Hematopoietic multipotent progenitor cell treated with erythropoietin and hydrocortisone succinate and interleukin-3 and kit ligand, for 17 days (in vitro differentiated cells): ENCODE measurements at places on chromosomes 13 and 19.

DNA sequence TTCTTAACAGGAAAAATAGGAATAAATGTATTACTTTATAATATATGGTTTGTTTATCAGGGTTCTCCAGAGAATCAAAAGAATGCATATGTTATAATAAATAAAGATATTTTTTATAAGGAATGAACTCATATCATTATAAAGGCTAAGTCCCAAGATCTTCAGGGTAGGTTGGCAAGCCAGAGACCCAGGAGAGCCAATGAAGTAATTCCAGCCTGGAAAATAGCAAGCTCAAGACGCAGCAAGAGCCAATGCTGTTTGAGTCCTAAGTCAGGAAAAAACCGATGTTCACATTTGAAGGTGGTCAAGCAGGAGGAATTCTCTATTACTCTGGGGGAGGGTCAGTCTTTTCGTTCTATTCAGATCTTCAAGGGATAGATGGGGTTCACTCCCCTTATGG is 490.0 kb downstream of the PCDH20 start:
- DNase-seq = no peak

GRCh38 chr19:32532233-32532632 is 48.8 kb upstream of the PDCD5 start:
- DNase-seq = no peak

DNA sequence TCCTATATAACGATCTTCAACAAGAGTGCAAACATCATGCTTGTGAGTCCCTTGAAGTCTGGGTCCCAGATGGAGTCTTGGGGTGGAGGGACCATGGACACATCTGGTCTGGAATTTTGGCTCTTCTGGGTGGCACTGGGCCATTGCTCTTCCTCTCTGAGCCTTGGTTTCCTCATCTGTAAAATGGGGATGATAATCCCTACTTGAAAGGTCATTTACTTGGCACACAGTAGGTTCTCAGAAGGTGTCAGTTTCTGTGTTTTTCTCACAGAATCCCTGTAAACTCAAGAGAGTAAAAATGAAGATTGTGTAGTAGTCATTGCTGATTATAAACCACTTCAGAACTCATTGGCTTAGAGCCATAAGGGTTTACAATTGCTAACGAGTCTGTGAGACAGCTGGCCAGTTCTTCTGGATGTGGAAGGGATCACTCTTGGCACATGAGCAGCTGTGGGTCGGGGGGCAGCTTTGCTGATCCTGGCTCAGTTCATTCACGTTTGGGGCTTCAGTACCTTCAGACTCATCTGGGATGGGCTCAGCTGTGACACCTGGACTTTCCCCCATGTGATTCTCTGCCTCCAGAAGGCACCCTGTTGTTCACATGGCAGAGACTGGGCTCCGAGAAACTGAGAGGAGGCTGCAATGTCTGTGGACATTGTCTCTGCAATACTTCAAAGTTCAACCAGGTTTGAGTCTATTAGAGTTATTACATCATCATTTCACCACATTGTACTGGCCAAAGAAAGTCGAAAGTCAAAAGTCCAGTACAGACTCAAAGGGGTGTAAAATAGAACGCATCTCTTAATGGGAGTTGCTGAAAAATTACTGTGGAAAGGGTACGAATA is 7.8 kb downstream of the CYP4F12 start:
- no peak for DNase-seq

GRCh38 chr19:58518256-58519086 is 1.1 kb downstream of the ZBTB45 start:
- DNase-seq = no peak

GRCh38 chr19:56211718-56212117 is 9.6 kb downstream of the ZSCAN5C start:
- DNase-seq = no peak

- DNase-seq = no peak
These were observed 27.1 kb downstream of the MBNL2 start for GRCh38 chr13:97249093-97249795.

- peak; percentile 11 for DNase-seq
These were observed 5.0 kb downstream of the FOSB start for GRCh38 chr19:45472563-45473366.

GRCh38 chr19:35061583-35062373 is 20.3 kb downstream of the HPN start:
- DNase-seq = no peak

- no peak for DNase-seq
These were observed 1231.4 kb upstream of the MIR17HG start for GRCh38 chr13:90116121-90116520.

GRCh38 chr13:104253063-104253680 is 1187.0 kb upstream of the SLC10A2 start:
- no peak for DNase-seq

DNA sequence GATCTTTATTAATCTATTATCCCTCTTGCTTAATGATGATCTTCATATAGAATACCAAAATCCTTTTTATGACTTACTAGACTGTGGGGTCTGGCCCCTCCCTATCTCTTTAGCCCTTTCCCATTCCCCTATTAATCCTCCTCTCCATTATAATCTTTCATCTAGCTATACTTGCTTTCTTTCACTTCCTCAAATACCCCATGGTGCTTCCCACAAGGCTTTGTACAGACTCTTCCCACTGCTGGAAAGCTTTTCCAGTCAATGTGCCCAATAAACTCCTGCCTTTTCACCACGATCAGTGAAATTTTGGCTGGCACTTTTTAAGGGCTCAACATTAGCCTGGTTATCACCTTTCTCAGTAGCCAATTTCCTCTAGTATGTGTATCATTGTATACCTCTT is 3.2 kb upstream of the EBPL start:
- DNase-seq = no peak

GRCh38 chr13:100235311-100235901 is 146.5 kb downstream of the PCCA start:
- no peak for DNase-seq

DNA sequence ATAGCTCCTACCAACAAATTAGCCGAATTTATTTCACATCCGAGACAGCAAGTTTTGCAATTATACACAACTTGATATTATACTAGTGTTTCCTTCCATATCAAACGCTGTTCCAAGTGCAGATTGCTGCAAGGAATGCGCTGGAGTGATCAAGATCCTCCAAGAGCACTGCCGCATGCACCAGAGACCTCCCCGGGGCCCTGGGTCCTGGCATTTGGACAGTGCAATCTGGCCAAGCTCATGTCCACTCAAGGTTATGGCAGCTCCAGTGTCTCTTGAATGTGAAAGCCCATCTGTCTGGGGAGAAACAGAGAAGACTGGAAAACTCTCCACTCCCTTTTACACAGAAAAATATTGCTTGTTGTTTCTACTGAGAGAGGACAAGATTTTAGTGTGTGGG is 111.9 kb downstream of the HSPH1 start:
- no peak for DNase-seq

GRCh38 chr13:97344265-97345175 is 89.4 kb upstream of the RAP2A start:
- DNase-seq = peak; percentile 72

GRCh38 chr19:5423567-5424125 is 31.6 kb upstream of the ZNRF4 start:
- no peak for DNase-seq

DNA sequence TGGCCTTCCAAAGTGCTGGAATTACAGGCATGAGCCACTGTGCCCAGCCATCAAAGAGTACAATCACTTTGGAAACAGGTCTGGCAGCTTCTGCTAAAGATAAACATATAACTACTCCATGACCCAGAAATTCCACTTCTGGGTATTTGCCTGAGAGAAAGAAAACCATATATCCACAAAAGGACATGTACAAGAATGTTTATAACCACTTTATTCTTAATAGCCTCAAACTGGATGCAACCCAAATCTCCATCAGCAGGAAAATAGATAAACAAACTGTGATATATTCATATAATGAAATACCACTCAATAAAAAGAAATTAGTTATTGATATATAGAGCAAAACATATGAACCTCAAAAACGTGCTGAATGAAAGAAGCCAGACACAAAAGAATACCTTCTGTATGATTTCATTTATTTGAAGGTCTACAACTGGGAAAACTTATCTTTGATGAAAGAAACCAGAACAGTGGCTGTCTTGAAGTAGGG is 40.5 kb downstream of the TEX26 start:
- no peak for DNase-seq

DNA sequence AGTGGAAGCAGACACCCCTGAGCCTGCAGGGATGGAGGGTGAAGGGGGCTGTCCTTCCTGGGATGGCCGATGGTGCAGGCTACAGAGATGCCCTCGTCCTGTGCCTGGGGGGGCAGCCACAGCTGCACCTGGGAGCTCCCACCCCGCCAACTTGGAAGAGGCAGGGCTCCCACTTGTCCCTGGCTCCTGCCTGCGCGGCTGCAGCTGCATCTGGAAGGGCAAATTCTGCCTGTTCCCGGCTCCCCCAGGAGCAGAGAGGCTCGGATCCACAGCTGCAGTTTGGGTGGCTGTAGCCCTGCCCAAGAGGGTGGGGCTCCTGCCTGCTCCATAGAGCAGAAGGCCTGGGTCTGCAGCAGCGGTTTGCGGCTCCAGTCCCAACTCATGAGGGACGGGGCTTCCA is 2.2 kb downstream of the CEP89 start:
- no peak for DNase-seq

GRCh38 chr19:7004313-7004931 is 16.8 kb downstream of the MBD3L2B start:
- DNase-seq = no peak

DNA sequence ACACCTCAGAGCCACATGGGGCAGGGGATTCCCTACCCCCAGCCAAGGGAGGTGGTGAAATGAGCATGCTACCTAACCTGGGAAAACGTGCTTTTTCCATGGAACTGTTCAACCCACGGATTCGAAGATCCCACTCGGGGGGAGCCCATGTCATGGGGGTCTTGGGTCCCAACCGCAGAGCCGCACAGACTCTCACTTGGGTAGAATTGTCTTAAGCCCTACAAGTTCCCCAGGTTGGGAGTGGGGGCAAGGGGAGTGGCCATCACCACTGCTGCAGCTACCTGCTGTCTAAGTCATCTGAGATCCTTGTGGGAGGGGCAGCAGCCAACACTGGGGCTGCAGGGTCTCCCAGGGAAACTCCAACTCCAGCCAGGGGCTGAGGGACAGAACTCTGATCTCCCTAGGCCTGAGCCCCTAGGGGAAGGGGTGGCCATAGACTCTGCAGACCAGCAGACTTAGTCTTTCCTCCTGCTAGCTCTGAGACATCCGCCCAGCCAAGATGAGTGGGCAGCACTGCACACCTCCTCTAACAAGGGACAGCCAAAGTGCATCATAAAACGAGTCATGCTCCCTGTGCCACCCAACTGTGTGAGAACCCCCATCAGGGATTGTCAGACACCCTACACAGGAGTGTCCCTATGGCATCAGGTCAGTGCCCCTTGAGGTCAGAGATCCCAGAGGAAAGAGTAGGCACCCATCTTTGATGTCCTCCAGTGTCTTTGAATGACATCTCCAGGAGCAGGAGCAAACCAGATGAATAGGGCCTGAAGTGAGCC is 610.4 kb upstream of the SLITRK6 start:
- DNase-seq = no peak

GRCh38 chr13:88761145-88761544 is 1090.0 kb downstream of the SLITRK5 start:
- DNase-seq = peak; percentile 14

GRCh38 chr19:45798995-45799517 is 6.4 kb upstream of the DMWD start:
- peak; percentile 68 for DNase-seq

GRCh38 chr13:33639626-33640080 is 178.3 kb upstream of the RFC3 start:
- no peak for DNase-seq

DNA sequence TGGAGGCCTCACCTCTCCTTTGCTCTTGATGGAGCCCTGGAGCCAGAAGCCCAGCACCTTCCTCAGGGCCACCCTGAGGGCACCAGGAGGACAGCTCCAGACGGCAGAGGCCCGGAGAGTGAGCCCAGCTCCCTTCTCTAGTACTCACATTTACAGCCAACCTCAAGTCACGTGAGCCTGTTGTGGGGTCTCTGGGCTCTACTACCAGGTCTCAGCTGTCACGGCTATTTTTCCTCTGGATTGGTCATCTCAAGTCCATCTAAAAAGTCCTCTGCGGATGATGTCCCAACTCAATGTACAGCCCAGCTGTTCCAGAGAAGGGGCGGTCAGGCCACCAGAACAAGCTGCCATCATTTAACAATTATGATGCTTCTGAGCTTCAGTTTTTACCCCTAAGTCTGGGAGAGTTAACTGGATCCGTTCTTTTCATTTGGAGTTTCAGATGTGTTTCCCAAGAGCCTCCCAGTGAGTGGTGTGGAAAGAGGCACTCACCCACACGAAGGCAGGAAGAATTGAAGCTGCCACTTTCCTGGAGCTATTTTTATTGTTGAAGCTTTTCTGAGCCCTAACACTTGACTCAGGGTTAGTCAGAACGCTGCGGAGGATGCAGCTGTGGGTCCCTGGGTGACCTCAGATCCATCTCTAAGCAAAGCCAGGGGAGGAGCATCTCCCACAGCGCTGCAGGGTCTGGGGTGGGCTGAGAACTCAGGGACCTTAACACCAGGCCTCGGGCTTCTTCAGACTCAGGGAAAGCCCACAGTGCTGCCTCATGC is 143.5 kb upstream of the UBL3 start:
- no peak for DNase-seq

DNA sequence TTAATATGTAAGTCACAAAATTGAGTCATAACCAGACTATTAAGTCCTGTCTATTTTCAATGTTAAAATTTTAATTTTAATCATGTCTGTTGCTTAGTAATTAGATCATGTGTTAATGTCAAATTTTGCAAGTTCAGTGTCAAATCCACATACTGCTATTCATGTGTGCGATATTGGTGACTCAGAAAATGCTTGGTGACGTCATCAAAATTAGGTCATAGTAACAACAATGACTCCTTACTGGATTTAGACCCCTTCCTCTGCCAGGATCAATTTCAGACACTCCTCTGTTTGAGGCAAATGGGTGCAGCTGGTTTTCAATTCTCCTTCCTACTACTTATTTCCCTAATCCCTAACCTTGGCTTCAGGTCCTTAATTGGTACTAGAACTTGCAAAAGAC is 1394.3 kb upstream of the SLC10A2 start:
- no peak for DNase-seq

GRCh38 chr19:281992-282391 is 9.2 kb downstream of the PLPP2 start:
- no peak for DNase-seq

DNA sequence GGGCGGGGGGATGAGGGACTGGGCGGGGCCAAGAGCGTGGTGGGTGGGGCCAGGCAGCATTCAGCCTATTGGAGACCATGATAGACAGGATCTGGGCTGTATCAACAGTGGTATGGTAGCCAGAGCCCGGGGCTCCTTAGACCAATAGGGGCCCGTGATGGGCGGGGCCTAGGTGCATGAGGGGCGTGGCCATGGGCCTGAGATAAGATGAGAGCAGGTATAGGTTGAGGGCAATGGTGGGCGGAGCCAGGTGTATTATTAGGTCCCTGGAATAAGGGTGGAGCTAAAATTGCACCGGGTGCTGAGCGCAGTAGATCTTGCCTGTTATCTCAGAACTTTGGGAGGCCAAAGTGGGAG is 5.3 kb downstream of the ABCA7 start:
- peak; percentile 77 for DNase-seq

- DNase-seq = peak; percentile 21
These were observed 44.5 kb upstream of the GTF3A start for GRCh38 chr13:27379694-27380641.
